ENCODE measurements at places on chromosomes 4 and X.

- no peak for DNase-seq
Observed at GRCh38 chrX:10032147-10032546, 65.0 kb downstream of the CLDN34 start.

GRCh38 chr4:139919004-139919403, 235.0 kb downstream of the MAML3 start:
- no peak for DNase-seq

- DNase-seq = no peak
Observed at GRCh38 chr4:5982156-5982973, 35.9 kb downstream of the C4orf50 start.

- DNase-seq = no peak
Observed at GRCh38 chr4:114077610-114078009, 98.2 kb upstream of the ARSJ start.

DNA sequence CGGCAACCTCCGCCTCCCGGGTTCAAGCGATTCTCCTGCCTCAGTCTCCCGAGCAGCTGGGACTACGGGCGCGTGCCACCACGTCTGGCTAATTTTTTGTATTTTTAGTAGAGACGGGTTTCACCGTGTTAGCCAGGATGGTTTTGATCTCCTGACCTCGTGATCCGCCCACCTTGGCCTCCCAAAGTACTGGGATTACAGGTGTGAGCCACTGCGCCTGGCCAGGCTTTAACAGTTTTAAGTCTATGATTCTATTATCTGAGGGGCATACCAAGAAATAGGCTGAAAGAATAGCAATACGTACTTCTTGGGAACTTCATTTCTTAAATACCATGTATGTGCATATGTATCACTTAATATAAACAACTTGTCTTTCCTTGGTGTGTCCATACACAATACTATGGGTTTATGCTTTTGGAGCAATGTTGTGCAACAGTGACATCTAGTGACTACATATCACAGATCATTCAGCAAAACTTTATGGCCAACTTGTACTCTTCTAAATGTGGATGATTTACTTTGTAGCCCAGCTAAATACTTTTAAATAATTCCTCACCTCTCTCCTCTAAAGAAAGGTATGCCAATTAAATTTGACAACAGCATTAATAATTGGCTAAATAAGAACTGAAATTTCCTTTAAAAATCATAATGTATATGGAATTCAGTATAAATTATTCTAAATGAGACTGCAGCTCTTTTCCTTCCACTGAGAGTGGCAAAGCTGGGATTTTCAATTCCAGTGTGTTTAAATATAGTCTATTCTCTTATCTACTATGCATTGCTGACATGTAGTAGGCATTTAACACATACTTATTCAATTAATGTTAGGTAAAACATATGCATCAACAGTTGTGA, 10.4 kb downstream of the SLC9B1 start:
- peak; percentile 45 for DNase-seq

DNA sequence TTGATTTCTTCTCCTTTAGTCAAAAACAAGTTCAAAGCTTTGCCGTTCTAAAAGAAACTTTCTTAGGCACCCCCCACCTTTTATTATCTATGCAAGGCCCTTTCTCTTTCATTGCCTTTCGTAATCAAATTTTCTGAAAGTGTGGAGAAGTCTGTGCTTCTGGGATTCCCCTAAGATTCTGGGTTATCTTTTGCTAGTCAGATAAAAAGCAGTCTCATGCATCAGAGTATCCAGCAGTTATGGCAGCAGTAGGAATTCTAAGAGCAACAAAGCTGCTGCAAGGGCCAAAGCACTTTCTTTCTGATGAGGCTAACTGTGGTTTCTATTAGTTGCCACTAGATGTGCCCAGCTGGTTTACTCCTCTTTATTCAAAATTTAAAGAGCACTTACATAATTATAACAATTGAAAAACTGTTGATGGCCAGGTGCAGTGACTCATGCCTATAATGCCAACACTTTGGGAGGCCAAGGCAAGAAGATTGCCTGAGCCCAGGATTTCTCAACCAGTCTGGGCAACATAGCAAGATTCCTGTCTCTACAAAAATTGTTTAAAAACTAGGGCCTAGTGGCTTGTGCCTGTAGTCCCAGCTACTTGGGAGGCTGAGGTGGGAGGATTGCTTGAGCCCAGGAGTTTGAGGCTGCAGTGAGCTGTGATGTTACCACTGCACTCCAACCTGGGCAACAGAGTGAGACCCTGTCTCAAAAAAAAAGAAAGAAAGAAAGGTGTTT, 296.2 kb downstream of the PAPSS1 start:
- DNase-seq = no peak

- DNase-seq = no peak
Observed at GRCh38 chr4:1172228-1172851, at the start of gene SPON2. Gene SPON2, minus strand, starts transcription at chr4:1172583.

DNA sequence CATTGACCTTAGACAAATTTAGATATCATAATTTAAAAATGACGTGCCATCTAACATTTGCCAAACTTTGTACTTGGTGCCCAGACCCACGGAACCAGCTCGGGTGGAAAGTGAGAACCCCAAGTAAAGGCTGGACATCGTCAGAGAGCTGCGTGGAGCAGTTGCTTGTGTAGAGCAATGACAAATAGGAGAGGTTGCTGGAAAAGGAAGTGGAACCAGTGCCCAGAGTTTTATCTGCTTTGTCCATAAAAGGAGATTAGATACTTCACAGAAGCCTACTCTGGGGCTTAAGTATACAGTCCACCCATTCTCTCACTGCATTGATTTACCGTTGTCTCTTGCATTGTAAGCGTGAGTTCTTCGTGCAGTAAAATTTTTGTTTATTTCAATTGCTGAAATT, 5.4 kb upstream of the TBC1D1 start:
- DNase-seq = no peak

DNA sequence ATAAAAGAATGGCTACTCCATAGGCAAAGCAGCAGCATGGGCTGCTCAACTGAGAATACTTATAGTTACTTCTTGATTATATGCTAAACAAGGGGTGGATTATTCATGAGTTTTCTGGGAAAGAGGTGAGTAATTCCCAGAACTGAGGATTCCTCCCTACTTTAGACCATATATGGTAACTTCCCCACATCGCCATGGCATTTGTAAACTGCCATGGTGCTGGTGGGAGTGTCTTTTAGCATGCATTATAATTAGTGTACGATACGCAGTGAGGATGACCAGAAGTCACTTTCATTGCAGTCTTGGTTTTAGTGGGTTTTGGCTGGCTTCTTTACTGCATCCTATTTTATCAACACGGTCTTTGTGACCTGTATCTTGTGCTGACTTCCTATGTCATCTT, 141.5 kb downstream of the MAGEB17 start:
- no peak for DNase-seq

DNA sequence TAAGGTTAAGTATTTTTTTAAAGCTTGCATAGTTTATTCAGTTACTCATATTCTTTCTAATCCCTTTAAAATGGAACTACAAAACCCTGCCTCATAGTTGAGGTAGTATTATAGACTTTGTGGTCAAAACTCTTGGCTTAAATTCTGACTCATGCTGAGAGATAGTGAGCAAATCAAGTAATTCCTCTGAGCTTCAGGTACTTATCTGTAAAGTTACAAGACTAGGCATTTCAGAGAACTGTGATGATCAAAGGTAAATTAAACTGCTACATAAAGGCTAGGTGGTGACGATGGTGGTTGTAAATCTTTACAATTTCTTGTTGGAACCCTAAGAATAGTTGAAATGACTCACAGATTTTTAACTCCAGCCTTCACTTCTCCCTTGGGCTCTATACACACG, 3.2 kb upstream of the CLOCK start:
- DNase-seq = no peak

DNA sequence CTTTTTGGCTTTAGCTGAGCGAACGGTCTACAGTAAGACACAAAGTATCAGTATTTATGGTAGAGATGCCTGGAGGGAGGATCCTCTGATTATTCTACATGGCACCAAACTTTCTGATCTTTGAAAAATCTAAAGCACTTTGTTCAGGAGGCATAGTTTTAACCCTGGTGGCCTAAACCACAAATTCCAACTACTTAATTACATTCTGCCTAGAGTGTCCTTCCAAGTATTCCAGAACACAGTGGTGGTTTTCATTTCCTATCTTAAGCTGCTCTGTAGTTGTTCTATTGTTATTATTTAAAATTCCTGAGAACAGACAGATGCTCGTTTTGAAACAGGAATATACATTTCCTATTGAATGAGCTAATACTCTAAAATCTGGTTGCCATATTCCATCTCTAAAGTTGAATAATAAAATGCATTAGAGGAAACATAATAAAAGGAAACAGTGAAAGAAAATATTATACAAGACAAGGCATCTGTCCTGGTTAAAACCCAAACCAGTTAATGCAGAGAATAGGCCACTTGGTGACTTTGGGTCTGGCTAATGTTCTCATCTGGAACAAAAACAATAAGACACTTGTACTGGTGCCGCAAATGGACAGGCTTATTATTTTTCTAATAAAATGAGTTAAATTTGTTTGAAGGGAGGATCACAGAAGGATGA, 657.4 kb downstream of the SPRY1 start:
- no peak for DNase-seq

- DNase-seq = no peak
Observed at GRCh38 chrX:106731590-106731989, 5.1 kb downstream of the RNF128 start.

- no peak for DNase-seq
Observed at GRCh38 chrX:136185401-136186022, 38.2 kb downstream of the FHL1 start.

DNA sequence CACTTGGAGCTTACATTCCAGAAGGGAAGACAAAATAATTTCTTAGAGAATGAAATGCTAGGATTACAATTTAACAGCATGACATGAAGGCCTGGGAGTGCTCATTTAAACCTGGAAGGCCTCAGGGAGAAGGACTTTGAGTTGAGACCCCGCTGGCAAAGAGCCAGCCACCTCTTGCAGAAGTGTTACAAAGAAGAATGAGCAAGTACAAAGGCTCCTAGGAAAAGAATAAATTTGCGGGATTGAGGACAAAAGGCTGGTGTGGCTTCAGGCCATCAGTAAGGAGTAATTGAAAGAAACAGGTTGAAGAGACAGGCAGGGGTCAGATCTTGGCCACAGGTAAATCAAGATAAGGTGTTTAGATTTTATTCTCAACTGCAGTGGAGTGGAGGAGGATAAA, 3.1 kb upstream of the ELOVL6 start:
- no peak for DNase-seq

DNA sequence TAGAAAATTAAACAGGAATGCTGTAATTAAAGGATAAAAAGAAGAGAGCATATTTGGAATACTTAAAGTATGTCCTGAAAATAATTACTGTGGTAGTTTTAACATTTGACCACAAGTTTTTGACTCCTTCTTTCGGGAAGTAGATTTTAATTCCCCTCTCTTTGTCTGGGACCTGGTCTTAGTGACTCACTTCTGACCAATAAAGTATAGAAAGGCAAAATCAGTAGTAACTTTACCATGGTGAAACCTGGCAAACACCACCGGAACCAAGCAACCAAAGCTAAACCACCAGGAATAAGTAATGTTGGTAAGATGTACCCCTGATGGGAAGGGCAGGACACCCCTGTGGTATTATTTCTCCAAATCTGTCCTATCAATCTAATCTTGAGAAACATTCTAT, 314.8 kb downstream of the PDHA2 start:
- DNase-seq = no peak

DNA sequence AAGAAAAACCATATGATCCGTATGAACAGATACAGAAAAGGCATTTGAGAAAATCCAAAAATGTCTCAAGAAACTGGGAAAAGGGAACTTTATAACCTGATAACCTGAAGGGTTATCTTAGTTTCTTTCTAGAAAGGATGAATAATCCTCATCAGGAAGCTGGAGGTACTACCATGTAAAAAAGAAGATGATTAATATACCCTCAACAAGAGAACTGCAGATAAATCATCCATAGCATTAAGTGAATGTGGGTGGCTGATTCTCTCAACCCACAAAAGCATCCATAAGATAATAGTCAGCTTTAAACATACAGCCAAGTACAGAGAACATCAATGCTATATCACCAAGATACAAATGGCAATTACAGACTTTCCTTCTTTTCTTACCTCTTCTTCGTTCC, 26.4 kb downstream of the ANAPC10 start:
- DNase-seq = no peak

All from iPS DF 6.9 (cell line).